ENCODE measurements at places on chromosomes 5 and 9.

DNA sequence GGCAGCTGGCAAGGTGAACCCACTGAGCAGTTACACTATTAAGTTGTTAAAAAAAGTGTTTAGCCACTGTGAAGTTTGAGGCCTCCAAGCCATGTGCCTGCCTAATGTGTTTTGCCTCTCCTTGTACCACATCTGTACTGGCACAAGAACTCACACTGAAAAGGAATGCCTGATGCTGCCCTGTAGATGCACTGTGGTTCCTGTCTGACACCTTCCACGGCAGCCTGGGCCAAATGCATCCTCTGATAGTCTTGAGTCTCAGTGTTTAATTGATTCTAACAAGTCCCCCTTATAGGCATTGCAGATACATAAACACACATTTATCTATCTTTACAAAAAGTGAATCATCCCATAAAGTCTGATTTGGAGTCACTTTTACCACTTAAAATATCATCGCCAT is 169.9 kb downstream of the TTC39B start:
- no peak overlapping the region for H3K27ac ChIP-seq
- no peaks in the 10 kb centered on the region for H3K27me3 ChIP-seq
- H3K36me3 ChIP-seq = no peaks in the 10 kb centered on the region
- DNase-seq = no peak
- H3K4me1 ChIP-seq = peaks cover 3% of the 10 kb centered on the region

DNA sequence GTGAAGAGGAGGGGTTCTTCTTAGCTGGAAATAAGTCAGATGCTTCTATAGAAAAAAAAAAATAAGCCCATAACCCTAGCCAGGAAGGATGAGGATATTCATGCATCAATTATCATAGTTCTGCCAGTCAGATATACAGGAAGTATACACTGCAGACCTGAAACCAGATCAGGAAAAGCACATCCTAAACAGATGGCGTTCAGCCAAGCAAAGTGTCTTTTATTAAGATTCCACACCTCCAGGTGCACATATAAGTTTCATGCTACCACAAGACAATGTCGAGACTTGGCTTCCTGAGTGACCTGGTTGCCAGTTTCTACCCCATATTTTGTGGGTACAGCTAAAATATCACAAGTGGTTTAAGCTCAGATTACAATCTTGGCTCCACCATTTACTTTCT is 108.3 kb downstream of the CETN3 start:
- no peak overlapping the region for H3K4me3 ChIP-seq
- H3K27ac ChIP-seq = no peak overlapping the region
- DNase-seq = no peak
- no peaks in the 10 kb centered on the region for H3K36me3 ChIP-seq
- no peaks in the 10 kb centered on the region for H3K4me1 ChIP-seq
- H3K27me3 ChIP-seq = no peaks in the 10 kb centered on the region

GRCh38 chr9:84834426-84834825 is 164.9 kb downstream of the NTRK2 start:
- no peak overlapping the region for H3K4me3 ChIP-seq
- no peaks in the 10 kb centered on the region for H3K4me1 ChIP-seq
- H3K27me3 ChIP-seq = no peaks in the 10 kb centered on the region
- H3K27ac ChIP-seq = no peak overlapping the region
- no peak for DNase-seq
- H3K36me3 ChIP-seq = no peaks in the 10 kb centered on the region

GRCh38 chr9:26415528-26415927 is 477.1 kb downstream of the CAAP1 start:
- H3K27me3 ChIP-seq = no peaks in the 10 kb centered on the region
- H3K36me3 ChIP-seq = no peaks in the 10 kb centered on the region
- H3K4me1 ChIP-seq = no peaks in the 10 kb centered on the region

DNA sequence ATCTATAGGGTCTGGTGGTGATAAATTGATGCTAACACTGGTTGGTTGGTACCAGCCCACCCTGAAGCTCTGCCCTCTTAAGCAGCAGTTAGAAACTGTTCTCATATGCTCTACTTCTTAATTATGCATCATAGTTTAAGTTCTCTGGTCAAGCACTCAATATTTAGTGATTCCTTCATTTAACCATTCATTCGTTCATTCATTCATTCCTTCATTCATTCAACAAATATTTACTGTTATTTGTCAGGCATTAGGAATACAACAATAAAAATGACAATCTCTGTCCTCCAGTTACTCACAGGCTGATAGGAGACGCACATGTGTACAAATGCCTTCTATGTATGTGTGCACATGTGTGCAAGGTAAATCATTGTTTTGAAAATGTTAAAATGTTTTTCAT is 54.6 kb downstream of the TRIM32 start:
- H3K4me1 ChIP-seq = peaks cover 2% of the 10 kb centered on the region
- no peak overlapping the region for H3K4me3 ChIP-seq
- DNase-seq = no peak

DNA sequence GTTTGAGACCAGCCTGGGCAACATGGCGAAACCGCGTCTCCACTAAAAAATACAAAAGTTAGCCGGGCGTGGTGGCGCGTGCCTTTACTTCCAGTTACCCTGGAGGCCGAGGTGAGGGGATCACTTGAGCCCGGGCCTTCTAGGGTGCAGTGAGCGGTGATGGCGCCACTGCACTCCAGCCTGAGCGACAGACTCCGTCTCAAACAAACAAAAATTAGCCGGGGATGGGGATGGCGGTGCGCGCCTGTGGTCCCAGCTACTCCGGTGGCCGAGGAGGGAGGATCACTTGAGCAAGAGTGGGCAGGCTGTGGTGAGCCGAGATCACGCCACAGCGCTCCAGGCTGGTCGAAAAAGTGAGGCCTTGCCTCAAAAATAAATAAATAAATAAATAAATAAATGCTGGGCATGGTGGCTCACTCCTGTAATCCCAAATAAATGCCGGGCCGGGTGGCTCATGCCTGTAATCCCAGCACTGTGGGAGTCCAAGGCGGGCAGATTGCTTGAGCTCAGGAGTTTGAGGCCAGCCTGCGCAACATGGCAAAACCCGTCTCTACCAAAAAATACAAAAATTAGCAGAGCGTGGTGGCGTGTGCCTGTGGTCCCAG is 16.0 kb upstream of the NSD1 start:
- H3K4me3 ChIP-seq = no peak overlapping the region
- H3K4me1 ChIP-seq = peaks cover 17% of the 10 kb centered on the region
- H3K27me3 ChIP-seq = no peaks in the 10 kb centered on the region
- no peak overlapping the region for H3K27ac ChIP-seq

DNA sequence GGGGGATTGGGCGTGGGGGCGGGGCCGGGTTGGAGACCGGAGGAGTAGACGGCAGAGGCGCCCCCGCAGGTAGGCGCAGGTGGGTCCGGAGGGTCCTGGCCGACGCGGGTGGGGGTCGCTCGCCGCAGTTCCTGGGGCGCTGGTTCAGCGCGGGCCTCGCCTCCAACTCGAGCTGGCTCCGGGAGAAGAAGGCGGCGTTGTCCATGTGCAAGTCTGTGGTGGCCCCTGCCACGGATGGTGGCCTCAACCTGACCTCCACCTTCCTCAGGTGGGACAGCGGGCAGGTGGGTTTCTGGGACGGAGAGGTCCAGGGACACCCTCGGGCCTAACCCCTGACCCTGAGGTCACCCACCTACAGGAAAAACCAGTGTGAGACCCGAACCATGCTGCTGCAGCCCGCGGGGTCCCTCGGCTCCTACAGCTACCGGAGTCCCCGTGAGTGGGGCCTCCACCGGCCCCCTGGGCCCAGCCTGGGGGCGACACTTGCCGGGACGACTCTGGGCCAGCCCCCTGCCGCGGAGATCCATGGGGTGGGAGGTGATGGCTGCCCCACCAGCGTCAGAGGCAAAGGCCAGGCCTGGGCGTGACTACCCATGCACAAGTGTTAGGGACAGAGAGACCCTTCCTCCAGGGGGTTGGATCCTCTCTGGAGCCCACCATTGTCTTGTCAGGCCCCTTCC is 1.7 kb downstream of the PTGDS start:
- no peak for DNase-seq
- no peak overlapping the region for H3K27ac ChIP-seq
- H3K36me3 ChIP-seq = no peaks in the 10 kb centered on the region
- H3K4me3 ChIP-seq = no peak overlapping the region
- H3K27me3 ChIP-seq = peaks cover 6% of the 10 kb centered on the region
- peaks cover 19% of the 10 kb centered on the region for H3K4me1 ChIP-seq

- H3K36me3 ChIP-seq = no peaks in the 10 kb centered on the region
- DNase-seq = peak; percentile 41
- peaks cover 2% of the 10 kb centered on the region for H3K27me3 ChIP-seq
- H3K4me1 ChIP-seq = no peaks in the 10 kb centered on the region
These were observed 7.1 kb upstream of the PLK2 start for GRCh38 chr5:58466939-58467338.

DNA sequence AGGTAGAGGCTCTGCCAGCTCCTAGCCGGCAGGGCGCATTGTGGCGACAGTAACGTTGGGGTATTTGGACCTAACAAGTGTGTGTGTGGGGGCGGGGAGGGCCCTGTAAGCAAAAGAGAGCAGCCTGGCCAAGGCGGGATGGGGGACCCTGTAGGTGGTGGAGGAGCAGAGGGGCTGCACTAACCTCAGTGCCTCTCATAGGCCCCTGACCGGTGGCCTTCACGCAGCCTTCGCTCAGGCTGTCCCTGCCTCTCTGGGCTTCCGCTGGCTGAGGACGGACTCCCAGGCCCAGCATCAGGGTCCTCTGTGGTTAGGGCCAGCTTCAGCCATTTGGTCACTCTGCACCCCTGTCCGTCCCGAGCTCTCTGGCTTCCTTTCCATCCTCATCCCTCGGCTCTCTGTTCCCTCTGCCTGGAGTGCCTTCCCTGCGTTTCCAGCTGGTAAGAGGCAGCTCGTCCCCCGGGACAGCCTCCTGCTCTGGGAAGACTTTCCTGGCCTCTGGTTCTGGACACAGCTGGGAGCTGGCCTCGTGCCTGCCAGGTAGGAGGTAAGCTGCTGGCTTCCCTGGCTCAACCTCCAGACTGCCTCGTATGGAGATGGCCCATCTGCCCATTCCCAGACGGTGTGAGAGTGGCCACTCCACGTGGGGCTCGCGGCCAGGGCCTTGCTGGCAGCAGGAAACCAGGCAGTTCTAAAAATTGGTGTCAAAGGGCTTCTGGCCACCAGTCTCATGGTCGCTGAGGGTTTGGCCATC is 39.3 kb upstream of the PHYKPL start:
- no peak overlapping the region for H3K27ac ChIP-seq
- no peak for DNase-seq
- no peaks in the 10 kb centered on the region for H3K36me3 ChIP-seq
- H3K4me1 ChIP-seq = no peaks in the 10 kb centered on the region
- no peak overlapping the region for H3K4me3 ChIP-seq
- no peaks in the 10 kb centered on the region for H3K27me3 ChIP-seq

- peaks cover 11% of the 10 kb centered on the region for H3K4me1 ChIP-seq
- H3K4me3 ChIP-seq = no peak overlapping the region
These were observed 138.5 kb upstream of the ERCC6L2 start for GRCh38 chr9:95736891-95737522.

GRCh38 chr9:22244139-22245011 is 202.2 kb upstream of the DMRTA1 start:
- peaks cover 16% of the 10 kb centered on the region for H3K27me3 ChIP-seq
- peak; percentile 48 for DNase-seq
- no peaks in the 10 kb centered on the region for H3K36me3 ChIP-seq
- H3K4me1 ChIP-seq = peaks cover 20% of the 10 kb centered on the region
- no peak overlapping the region for H3K4me3 ChIP-seq

- H3K4me1 ChIP-seq = peaks cover 91% of the 10 kb centered on the region
- DNase-seq = no peak
- no peaks in the 10 kb centered on the region for H3K27me3 ChIP-seq
- peaks cover 30% of the 10 kb centered on the region for H3K36me3 ChIP-seq
- H3K27ac ChIP-seq = peak overlapping the region; percentile 62
These were observed 8.8 kb downstream of the TENT4A start for GRCh38 chr5:6722015-6722414.

DNA sequence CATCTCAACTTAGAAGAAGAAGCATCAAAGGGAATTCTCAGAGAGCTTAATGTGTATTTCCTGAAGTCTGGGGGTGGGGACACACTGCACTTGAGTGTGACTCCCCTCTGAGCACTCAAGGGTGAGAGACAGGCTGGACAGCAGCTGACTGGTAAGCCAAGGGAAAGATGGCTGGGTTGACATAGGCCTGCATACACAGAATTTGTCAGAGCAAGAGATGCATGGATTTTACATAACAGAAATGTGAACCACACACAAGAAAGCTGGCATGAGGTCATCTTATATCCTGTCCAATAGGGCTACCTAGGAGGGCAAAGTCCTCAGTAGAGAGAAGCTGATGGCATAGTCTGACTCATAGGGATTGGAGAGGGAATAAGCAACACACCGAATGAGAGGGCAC is 114.3 kb upstream of the EPB41L4A start:
- DNase-seq = no peak
- H3K4me3 ChIP-seq = no peak overlapping the region
- no peaks in the 10 kb centered on the region for H3K4me1 ChIP-seq
- H3K36me3 ChIP-seq = no peaks in the 10 kb centered on the region
- H3K27ac ChIP-seq = no peak overlapping the region
- peaks cover under 1% of the 10 kb centered on the region for H3K27me3 ChIP-seq

- peaks cover 1% of the 10 kb centered on the region for H3K27me3 ChIP-seq
- no peaks in the 10 kb centered on the region for H3K4me1 ChIP-seq
- H3K27ac ChIP-seq = no peak overlapping the region
- no peak overlapping the region for H3K4me3 ChIP-seq
- DNase-seq = no peak
These were observed 77.3 kb downstream of the SLC25A46 start for GRCh38 chr5:110815916-110816605.

DNA sequence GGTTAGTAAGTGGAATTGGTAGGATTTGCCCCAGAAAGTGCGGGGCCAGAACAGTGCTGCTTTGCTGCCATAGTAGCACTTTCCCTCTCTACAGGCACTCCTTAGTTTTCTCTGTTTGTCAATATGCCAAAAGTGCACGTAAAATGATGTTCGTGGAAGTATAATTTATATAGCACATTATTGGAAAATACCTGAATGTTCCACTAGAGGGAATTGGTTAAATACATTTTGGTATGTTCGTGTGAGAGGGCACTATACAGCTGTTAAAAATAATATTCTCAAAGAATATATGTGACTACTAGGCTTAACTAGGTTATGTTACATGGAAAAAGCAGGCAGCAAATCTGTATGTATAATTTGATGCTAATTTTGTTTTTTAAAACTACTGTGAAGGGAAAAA is 184.0 kb upstream of the GDNF start:
- no peak overlapping the region for H3K27ac ChIP-seq
- no peak for DNase-seq
- H3K4me3 ChIP-seq = no peak overlapping the region
- H3K27me3 ChIP-seq = no peaks in the 10 kb centered on the region
- no peaks in the 10 kb centered on the region for H3K4me1 ChIP-seq

DNA sequence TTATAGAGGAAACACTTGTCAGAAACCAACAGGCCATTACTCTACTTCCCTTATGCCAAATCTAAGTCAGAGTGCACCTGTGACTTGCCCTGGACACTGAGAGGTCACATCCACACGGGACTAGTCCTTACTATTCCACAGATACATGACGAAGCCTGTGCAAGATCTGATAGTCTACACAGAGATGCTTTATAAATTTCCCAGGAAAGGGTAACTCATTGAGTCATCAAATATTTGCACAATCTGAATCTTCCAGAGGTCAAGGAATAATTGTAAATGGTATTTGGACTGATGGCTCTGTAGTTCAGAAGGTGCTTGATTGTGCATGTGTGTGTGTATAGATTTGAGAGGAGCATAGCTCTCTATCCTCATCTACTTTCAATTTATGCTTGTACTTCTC is 55.2 kb upstream of the JAK2 start:
- no peak overlapping the region for H3K4me3 ChIP-seq
- peaks cover 17% of the 10 kb centered on the region for H3K4me1 ChIP-seq
- no peaks in the 10 kb centered on the region for H3K27me3 ChIP-seq
- no peak overlapping the region for H3K27ac ChIP-seq
